HS-5 (cell line): ENCODE measurements at places on chromosomes 3 and 15.

DNA sequence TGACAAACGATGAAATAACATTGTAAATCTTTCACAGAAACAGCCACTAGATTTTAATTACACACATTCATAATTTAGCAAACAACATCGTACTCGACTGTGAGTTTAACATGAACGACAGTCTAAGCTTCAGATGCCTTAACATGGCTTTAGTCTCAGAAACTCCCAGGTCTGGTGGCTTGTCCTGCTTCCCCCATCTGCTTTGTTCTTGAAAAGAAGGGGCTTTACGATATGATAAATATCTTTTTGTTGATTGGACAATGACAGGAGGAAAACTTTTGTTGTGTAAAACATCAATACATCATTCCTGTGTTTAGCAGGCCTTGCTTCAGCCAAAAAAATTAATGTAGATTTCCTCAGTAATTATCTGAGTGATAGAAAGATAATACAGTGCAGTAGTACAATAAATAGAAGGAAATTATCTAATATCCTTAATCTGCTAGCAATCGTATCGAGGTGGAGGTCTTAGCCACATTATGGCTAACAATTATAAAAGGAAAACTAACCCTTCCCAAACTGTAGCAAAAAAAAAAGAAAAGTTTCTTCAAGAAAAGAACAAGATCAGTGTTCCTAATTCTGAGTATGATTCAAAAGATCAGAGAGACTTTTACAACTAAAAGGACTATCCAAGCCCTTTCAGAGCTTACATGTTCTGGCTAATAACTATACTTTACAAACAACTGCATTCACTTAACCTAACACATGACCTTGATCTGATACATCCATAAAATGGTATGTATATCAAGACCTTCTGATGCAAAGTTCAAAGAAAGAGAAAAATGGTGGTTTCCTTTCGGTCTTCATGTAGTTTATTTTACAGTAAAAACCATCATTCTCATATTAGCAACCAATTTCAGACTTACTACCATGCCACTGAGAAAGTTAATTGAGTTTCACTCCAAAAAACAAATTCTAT lies 535.7 kb downstream of the FOXP1 start:
- DNase-seq: no peak

DNA sequence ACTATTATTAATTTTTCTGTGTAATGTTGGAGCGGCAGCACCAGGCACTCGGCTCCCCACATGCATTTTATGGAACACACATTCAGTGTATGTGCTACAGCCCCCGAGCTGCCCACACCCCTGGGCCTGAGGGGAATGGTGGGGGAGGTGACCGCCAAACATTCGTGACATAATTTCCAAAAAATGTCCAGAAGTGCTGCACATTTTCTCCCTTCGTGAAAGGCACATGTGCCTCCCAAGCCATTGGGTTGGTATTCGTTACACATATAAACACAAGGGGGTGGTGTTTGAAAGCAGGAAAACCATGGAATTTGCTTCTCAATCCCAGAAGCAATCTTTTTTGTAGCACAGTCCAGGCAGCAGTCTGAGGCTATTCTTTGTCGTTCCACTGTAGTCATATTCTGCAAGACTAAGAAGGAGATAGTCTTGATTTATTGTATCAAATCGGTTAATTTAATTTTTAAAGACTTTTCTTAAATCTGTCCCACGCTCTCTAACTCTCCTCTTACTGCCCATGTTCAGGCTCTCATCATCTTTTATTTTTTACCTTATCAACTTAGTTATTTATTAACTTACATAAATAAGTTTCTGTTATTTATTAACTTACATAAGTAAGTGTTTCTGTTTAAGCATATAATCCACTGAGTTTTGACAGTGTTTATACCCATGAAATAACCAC lies 39.2 kb upstream of the POLR2M start:
- DNase-seq: peak; percentile 53

DNA sequence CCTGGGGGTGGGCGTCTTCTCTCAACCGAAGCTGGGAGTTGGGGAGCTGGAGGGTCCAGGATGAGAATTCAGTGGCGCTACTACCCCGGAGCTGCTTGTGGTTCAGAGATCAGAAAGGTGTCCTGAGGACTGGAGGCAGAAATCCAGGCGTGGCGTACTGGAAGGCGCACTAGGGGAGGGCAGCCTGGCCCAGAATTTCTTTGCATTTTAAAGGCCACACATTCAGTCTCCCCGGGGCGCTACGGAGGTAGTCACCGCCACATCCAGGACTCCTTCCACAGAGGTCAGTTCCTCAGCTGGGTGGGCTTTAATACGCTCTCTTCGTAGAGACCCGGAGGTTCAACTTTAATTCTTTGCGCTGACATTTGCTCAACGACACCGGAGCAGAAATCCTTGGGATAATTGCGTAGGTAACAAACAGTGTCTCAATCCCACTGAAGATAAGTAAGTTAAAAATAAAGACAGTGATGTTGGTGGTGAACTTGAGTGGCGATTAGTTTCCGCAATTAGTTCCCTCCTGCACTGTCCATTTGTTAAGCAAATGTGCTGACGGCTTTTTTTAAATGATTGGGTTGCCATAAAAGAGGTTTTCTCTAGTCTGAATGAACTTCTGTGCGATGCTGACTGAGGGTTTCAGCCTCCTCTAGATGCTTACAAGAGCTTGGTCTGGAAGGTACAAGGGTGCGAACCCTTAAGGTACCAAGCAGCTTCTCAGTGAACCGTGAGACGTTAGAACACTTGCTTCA lies 535 bp downstream of the MCTP2 start:
- DNase-seq: no peak

DNA sequence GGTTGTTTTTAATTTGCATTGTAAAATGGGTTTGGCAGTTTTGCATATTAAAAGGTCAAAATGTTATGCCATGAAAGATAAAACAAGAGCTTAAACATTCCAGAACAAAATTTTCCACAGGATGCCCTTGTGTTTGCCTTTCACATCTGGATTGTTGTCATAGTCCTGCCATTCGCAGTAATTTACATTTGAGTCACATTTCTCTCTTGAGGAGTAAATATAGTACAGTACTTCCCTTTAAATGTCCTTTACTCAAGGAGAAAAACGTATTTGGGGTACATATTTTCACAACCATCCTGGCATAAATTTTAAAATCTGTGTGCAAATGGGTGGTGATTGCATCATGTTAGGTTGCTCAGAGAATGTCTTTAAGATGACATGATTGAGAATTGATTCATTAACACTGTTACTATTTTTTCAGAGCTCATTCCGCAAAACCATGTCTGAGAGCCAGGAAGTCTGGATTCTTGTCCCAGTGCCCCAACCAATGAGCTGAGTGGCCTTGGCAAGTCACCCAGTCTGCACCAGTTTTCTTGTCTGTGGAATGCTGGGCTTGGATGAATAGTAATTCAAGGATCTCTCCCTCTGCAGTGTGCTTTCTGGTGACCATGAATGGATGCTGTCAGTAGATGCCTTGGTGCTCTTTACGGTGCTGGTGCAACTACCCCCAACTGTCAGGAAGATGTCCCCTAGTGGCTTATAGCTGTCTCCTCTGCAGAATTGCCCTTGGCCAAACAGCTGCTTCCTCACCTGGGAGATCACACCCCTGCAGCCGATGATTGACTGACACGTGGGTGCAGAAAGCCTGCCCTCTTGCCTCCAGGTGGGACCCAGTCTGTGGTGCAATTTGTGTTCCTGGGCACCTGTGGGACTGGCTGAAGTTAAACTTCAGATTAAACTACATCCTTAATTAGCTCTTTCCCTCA lies 43.0 kb downstream of the ABHD5 start:
- peak; percentile 40 for DNase-seq

DNA sequence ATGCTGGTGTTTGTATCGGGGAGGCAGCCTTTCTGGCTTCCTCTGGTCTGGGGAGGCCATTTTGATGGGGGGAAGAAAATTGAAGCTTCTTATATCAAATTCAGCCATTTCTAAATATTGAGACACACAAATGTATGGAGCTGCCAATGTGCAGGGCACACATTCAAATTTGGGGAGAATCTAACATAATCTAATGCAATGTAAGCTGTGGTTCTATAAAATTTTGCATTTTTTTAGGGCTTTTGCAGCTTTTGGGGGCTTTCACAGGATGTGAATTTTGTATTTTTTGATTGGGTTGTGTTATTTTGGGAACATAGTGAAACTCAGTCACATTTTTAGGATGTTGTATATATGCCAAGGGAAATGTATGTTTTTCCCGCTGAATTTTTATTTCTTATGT lies 43.4 kb downstream of the CDIN1 start:
- DNase-seq: no peak

GRCh38 chr3:74387111-74387735 lies 227.2 kb downstream of the CNTN3 start:
- no peak for DNase-seq
